ENCODE measurements at places on chromosomes 4 and X.

DNA sequence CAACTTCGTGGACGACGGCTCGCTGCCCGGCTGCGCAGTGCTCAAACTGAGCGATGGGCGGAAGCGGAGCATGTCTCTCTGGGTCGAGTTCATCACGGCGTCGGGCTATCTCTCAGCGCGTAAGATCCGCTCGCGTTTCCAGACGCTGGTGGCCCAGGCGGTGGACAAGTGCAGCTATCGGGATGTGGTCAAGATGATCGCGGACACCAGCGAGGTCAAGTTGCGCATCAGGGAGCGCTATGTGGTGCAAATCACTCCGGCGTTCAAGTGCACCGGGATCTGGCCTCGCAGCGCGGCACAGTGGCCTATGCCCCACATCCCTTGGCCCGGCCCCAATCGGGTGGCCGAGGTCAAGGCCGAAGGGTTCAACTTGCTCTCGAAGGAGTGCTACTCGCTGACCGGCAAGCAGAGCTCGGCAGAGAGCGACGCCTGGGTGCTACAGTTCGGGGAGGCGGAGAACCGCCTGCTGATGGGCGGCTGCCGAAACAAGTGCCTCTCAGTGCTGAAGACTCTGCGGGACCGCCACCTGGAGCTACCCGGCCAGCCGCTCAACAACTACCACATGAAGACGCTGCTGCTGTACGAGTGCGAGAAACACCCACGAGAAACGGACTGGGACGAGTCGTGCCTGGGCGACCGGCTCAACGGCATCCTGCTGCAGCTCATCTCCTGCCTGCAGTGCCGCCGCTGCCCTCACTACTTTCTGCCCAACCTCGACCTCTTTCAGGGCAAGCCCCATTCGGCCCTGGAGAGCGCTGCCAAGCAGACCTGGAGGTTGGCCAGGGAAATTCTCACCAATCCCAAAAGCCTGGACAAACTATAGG, 1.5 kb downstream of the MAB21L2 start:
- peak; percentile 55 for DNase-seq

GRCh38 chr4:168588916-168589531, 92.2 kb downstream of the PALLD start:
- DNase-seq, result peak; percentile 51

DNA sequence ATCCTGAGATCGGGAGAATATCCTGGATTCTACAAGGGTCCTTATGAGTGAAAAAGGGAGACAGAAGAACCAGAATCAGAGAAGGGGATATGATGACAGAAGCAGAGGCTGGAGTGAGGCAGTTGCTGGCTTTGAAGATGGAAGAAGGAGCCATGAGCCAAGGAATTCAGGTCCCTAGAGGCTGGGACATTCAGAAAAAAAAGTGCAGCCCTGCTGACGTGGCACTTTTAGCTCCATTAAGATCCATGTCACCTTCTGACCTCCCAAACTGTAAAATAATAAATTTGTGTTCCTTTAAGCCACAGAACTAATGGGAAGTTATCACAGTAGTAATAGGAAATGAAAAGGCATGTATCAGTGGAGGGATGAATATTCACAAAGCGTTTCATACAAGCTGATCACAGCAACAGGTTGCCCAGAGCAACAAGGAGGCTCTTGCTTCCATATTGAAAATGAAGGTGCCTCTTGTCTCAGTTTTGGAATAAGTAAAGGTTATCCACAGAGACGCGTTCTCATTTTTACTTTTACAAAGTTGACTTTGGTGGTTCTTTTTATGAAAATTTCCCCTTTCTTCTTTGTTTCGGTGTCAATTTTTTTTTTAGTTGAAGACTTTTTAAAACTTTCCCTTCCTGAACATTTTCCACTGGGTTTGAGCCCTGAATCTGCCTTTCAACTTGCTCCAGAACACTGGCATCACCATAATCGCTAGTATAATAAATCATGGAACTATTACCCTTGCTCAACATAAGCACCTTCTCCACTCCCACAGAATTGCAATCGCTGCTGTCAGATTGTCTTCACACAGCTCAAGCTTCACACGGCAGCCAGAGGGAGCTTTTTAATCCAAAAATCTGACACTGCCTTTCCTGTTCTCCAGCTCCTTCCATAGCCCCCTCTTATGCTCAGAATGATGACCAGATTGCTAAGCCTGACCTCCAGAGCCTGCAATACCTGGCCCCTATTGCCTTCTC, 127.6 kb upstream of the RBPJ start:
- DNase-seq, result no peak

DNA sequence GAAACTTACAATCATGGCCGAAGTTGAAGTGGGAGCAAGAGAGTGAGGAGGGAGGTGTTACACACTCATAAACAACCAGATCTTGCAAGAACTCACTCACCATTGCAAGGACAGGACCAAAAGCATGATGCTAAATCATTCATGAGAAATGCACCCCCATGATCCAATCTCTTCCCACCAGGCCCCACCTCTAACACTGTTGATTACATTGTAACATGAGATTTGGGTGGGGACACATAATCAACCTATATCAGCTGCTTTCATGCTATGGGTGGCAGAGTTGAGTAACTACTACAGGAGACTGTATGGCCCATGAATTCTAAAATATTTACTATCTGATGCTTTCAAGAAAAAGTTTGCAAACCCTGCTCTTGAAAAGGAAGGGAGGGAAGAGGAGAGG, 155.1 kb downstream of the DEFB131A start:
- DNase-seq, result no peak

DNA sequence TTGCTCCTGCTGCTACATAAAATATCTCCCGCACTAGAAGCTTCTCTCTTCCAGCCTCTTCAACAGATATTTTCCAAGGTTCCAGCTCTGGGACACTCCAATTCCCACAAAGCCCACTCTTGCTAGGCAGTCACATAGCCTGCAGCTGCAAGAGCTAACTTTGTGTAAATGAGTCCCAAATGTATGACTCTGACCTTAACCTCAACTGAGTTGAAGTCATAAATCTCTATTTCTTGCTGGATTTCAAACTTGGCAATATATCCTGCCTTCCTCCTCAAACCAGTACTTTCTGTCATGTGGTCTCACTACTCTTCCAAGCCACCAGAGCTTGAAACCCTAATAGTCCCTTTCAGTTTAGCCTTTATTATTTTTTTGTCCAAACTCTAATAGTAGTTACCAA, 315.4 kb upstream of the GRIA3 start:
- no peak for DNase-seq

- no peak for DNase-seq
Measured at GRCh38 chrX:129833153-129833990, 10.3 kb downstream of the ZDHHC9 start.

- no peak for DNase-seq
Measured at GRCh38 chr4:6908432-6909112, 1.1 kb upstream of the TBC1D14 start.

GRCh38 chr4:31518796-31519250, 798.7 kb downstream of the PCDH7 start:
- peak; percentile 74 for DNase-seq

DNA sequence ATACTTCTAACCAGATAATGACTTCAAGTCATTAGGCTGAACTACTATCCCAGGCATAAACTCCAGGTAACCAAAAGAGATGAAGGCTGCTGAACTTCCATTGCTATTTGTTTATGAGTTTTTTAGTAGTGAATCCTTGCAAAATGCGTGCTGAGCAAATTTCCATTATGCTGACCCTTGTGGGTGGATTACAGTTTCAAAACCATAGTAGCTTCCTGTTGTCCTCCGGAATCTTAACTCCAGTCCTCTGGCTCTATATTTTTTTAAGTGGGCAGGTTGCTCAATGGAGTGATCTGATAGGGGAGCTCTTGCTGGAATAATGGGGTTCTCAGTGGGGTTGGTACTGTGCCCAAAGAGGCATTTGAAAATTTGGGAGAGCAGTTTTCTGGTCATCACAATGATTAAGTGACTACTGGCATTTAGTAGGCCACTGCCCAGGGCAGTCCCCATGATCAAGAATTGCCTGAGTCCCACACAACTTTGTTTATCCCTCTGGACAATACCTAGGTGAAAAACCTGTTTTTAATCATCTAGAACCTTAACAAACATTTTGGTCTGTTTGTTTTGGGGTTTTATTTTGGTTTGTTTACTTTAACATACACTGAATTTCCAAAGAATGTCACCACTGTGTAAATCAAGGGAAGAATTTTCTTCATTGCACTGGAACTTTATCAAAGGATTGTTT, 302.3 kb upstream of the GATB start:
- DNase-seq, result no peak

DNA sequence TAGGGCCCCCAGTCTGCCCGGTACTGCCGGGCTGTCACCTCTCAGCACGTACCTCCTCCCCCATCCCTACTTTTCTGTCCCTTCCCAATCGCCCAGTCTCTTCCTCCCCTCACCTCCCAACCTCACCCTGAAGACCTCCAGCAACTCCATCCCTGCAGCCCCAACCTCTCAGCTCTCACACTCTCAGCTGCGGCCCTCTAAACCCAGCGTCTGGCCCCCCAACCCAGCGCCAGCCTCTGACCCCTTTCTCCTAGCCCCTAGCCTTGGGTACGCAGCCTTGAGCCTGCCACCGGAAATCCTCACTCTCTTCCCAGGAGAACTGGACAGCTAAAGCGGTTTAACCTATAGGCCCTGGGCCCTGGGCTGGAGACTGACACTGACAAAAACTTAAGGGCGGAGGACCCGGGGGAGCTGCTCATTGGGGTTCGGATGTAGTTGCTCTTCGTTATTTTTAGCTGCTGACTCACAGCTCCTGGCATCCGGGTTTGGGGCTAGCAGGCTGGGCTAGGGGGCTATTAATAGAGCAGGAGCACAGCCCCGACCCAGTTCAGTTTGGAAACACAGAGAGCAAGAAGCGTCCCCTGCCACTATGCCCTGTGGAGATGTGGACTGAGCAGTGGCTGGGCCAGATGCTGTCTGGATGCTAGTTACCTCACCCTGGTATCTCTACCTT, 9.6 kb upstream of the DLG3 start:
- DNase-seq, result no peak

DNA sequence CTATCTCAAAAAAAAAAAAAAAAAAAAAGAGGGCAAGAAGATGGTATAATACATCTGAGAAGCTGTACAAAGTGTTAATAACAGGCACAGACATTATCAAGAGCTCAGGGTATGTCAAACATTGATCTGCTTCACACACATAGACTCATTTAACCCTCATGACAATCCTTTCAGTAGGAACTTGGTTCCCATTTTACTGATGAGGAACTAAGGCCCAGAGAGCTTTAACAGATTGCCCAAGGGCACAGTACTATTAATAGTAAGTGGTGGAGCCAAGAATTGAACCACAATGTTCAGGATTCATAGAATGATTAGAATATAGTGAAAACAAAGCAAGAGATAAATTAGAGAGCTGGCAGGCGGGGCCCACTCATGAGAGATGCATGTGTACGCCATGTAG, 154.4 kb downstream of the EFHC2 start:
- DNase-seq, result no peak

DNA sequence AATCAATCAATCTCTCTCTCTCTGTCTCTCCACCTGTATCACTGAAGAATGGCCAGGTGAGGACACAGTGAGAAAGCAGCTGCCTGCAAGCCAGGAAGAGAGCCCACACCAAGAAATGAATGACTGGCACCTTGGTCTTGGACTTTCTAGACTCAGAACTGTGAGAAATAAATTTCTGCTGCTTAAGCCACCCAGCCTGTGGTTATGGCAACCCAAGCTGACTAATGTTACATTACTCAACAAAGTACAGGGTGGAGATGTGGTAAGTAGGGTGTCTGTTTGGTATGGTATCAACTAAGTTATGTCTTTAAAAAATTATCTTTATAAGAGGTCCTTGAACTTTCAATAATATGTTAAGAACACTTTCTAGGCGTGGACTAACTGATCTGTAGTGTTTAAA, 159.3 kb downstream of the EPHA5 start:
- peak; percentile 41 for DNase-seq

- no peak for DNase-seq
Measured at GRCh38 chrX:152028579-152028978, 54.1 kb upstream of the GABRE start.

DNA sequence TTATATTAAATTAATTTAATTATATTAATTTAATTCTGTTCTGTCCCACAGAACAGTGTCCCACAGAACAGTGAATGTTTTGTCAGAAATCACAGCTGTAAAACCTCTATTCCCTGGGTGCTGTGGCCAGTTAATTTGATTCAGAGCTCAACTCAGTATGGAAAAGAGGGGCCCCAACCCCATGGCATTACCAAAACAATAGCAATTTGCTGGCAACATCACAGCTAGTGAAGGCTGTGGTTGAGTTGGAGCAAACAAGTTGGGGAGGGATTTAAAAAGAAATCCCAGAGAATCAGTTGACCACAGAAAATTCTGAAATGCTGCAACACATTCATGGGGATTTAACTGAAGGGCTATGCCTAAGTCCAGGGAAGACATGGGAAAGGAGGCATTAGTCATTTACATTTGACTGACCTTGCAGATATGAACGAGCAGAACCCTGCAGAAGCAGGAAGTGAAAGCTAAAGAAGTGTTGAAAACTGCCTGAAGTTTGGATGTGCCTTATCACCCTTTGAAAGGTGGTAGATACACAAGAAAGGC, 30.1 kb downstream of the PDHA2 start:
- DNase-seq, result peak; percentile 5

GRCh38 chr4:146381263-146381872, 140.4 kb downstream of the SLC10A7 start:
- DNase-seq, result no peak

- no peak for DNase-seq
Measured at GRCh38 chrX:46554942-46555341, 9.7 kb upstream of the ZNF674 start.

- no peak for DNase-seq
Measured at GRCh38 chrX:18981124-18981807, 2.6 kb downstream of the PHKA2 start.

DNA sequence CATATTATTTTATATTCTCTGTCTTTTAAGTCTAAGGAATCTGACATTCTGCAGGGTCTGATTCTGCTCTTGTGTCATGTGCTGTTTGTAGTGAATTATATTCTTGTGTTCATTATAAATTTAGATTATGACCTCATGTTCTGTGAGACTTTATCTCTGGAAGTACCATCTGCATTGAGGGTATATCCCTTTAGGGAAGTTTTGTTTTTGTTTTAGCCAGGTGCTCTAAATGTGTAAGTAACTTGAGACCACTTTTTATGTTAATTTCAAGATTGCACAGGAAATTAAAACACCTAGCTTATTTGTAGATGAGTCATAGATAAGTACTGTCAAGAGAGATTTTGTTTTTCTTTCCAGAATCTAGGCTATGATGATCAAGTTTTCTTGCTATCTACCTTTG, 35.0 kb upstream of the DKK2 start:
- no peak for DNase-seq

DNA sequence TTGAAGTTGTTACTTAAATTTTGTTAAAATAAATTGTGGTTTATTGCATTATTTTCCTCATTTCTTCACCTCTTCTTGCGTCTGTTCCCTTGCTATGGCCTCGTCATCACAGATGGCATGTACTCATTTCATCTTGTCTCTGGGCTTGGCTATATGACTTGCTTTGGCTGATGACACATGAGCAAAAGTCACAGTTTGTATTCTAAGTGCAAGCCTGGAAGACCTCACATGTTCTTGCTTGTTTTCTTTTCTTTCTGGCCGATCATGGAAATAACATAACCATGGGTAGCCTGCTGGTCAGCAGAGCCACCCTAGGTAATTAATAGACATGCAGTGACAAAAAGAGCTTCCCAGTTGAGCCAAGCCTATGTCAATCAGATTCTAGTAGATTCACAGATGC, 527.9 kb downstream of the SPRY1 start:
- DNase-seq, result no peak
